ENCODE measurements at places on chromosomes 4 and X. TPM values are rescaled to one million over a fixed set of nuclear protein-coding genes. Genes with fewer than 3 reads are reported as not detected.

GRCh38 chr4:152850377-152850776 is 70.6 kb downstream of the ARFIP1 start:
- DNase-seq: no peak

- no peak for DNase-seq
These were observed 627.1 kb upstream of the AADAT start for GRCh38 chr4:170716868-170717267.

GRCh38 chrX:153821066-153821465 is 9.3 kb downstream of the PDZD4 start:
- no peak for DNase-seq

GRCh38 chr4:144714166-144714565 is 68.2 kb downstream of the HHIP start:
- no peak for DNase-seq

Gene SMR3B
- total RNA-seq: not detected
